ENCODE measurements at places on chromosomes 12 and 14. TPM values are rescaled to one million over a fixed set of nuclear protein-coding genes. Genes with fewer than 3 reads are reported as not detected.

- DNase-seq: no peak
These were observed 317.4 kb upstream of the DDHD1 start for GRCh38 chr14:53470351-53471043.

GRCh38 chr12:14901228-14901562, 15.5 kb upstream of the MGP start:
- DNase-seq: no peak

DNA sequence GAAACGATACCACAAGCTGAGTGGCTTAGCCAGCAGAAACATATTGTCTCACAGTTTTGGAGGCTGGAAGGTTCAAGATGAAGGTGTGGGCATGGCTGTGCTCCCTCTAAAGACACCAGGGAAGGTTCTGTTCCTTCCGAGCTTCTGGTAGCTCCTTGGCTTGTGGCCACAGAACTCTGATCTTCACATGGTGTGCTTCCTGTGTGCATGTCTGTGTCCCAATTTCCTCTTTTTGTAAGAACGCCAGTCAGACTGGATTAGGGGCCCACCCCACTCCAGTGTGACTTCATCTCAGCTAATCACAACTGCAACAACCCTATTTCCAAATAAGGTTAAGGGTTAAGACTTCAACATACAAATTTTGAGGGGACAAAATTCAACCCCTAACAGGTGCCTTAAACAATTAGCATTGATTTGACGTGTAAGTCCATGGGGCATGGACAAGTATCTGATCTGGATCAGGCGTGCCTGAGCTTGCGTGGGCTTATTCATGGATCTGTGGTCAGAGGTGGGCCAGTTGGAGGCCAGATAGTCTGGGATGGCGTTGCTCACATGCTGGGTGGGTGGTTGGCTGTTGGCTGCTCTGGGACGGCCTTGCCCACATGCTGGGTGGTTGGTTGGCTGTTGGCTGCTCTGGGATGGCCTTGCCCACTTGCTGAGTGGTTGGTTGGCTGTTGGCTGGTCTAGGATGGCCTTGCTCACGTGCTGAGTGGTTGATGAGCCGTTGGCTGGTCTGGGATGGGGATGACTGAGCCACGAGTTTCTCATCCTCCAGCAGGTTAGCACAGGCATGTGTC, 88.5 kb downstream of the LGMN start:
- no peak for DNase-seq

MANSC4 gene
- 0.24 TPM for polyA plus RNA-seq

- DNase-seq: no peak
These were observed 7.0 kb upstream of the RPS26 start for GRCh38 chr12:56034586-56035332.

- DNase-seq: no peak
These were observed at the start of gene CPNE8 for GRCh38 chr12:38905480-38906351. TSS of gene CPNE8 (minus strand) at chr12:38905591. CDS start at chr12:38905534, 57 bp downstream.

- peak; percentile 66 for DNase-seq
These were observed 35.9 kb downstream of the ACADS start for GRCh38 chr12:120761519-120761934.

GRCh38 chr12:34198924-34199323, 176.6 kb downstream of the ALG10 start:
- DNase-seq: no peak

GRCh38 chr12:120847814-120848213, 56.3 kb downstream of the SPPL3 start:
- DNase-seq: no peak

GRCh38 chr12:47753021-47754001, 5.4 kb downstream of the RAPGEF3 start:
- DNase-seq: no peak

RFX4 gene
- not detected for polyA plus RNA-seq

GRCh38 chr12:18141048-18141982, 51.3 kb upstream of the RERGL start:
- DNase-seq: no peak

ITFG2 gene
- polyA plus RNA-seq: 59.0 TPM

DAO gene
- 1.1 TPM for polyA plus RNA-seq

GRCh38 chr14:77083082-77083481, 15.0 kb upstream of the CIPC start:
- DNase-seq: no peak

GRCh38 chr14:29892327-29892726, 35.3 kb downstream of the PRKD1 start:
- no peak for DNase-seq

GPR68 gene
- polyA plus RNA-seq: 2.0 TPM

DNA sequence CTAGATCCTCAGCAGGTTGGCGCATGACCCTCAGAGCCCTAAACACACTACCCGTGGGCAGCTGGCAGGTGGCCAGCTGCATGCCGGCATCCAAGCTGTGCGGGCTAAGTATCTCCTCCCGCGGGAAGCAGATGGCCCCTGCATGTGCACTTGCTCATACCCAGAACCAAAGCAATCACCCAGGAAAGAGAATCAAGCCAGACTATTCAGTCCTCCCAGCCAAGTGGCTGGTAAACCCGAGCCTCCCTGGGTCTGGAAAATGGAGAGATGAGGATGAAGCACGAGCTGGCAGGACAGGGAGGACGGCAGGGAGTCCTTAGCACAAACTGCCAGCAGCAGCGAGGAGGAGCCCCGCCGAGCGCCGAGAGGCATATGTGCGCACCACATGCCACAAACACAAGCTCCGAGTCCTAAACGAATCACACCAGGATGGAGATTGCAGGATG, 139.7 kb downstream of the RIMBP2 start:
- no peak for DNase-seq

PRICKLE1 gene
- 50.8 TPM for polyA plus RNA-seq

LRRC10 gene
- 0.10 TPM for polyA plus RNA-seq

All from right renal cortex interstitium (tissue), 3 donors.